ENCODE measurements at places on chromosomes 6 and 20.

- DNase-seq: peak; percentile 86
These were observed 179.3 kb upstream of the RUNX2 start for GRCh38 chr6:45148711-45149341.

- no peak for DNase-seq
These were observed 6.1 kb downstream of the CST5 start for GRCh38 chr20:23873370-23874015.

- peak; percentile 72 for DNase-seq
These were observed 68.6 kb downstream of the ARHGAP18 start for GRCh38 chr6:129641344-129641743.

DNA sequence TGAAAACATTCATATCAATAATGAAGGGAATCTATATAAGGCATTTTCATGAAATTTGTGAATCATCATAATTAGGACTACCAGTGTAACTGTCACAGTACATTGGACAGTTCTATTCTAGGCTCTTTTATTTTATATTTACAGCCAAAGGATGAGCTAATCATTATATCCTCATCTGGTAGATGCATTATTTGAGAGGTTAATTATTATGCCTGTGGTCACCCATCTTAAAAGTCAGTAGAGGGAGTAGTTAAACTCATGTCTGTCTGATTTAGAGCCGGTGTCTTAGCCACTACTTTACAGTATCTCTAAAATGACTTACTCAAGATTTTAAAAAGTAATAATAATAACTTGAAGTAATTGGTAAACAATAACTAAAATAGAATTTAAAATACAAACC is 899.3 kb upstream of the MAP3K7 start:
- DNase-seq: no peak

DNA sequence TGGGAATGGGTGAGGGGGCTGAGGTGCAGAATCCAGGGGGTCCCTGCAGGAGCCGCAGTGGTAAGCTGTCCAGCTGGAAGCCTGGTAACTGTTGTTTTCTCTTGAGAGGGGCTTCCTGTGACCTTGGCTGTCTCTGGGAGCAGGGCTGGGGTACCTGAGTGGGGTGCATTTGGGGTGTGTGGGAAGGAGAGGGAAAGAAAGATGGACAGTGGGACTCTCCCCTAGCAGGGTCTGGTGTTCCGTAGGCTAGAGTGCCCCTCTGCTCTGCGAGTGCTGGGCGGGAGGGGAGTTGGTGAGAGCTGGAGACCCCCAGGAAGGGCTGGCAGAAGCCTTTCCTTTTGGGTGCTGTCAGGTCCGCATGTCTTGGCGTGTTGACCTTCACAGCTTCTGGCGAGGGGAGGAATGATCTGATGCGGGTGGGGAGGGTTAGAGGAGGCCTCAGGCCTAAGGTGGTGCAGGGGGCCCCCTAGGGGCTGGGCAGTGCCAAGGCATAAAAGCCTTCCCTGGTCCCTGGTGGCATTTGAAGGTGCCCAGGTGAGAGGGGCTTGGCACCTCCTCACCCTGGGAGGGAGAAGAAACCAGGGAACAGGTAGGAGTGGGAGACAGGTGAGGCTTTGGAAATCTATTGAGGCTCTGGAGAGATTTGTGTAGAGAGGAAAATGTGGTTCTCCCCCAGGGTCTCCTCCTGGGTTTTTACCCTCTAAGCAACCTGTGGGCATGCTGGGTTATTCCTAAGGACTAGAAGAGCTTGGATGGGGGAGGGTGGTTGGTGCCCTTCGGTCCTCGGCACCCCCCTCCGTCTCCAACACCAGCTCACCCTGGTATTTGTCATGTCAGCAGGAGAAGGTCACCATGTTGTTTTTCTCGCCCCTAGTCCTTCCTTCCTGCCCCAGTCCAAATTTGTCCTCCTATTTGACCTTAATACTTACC is 3.3 kb downstream of the VEGFA start:
- DNase-seq: peak; percentile 60

DNA sequence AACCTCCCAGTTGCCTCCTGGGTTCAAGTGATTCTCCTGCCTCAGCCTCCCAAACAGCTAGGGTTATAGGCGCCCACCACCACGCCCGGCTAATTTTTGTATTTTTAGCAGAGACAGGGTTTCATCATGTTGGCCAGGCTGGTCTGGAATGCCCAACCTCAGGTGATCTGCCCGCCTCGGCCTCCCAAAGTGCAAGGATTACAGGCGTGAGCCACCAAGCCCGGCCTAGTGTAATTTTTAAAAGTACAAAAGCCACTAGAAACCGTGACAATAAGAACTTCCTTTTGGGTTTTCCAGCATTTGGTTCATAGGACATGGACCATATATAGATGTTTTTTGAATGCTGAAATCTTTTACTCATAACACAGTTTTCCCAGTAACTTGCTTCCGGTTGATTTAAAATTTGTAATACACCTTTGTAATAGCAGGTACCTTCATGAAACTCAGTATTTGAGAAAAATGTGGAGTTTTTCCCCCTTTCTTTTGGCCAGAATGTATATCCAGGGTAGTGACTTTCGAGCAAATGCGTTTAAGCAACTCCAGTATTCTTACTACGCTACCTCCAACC is 467 bp downstream of the PXT1 start:
- no peak for DNase-seq

DNA sequence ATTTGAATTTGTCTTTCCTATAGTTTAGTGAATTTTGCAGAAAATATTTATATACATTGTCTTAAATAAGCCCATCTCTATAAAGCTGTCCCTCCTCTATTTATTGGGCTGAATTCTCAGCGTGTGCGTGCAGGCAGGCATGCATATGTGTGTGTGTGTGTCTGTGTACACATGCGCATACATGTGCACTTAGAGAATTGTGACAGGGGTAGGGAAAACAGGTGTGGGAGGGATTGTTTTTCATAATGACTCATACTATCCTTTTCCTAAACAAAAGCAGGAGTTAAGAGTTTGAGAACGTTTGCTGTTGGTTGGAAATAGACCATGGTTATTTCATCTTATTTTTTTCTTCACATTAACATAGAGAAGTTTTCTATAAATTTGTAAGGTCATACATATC is 43.4 kb upstream of the FABP7 start:
- no peak for DNase-seq

- peak; percentile 83 for DNase-seq
These were observed 22.7 kb upstream of the PRDM1 start for GRCh38 chr6:106063448-106063850.

- DNase-seq: no peak
These were observed 75.5 kb upstream of the TNFAIP3 start for GRCh38 chr6:137791281-137792159.

GRCh38 chr6:11346516-11346915 is 114.0 kb upstream of the NEDD9 start:
- no peak for DNase-seq

- no peak for DNase-seq
These were observed 255.6 kb downstream of the ERMARD start for GRCh38 chr6:170006900-170007467.

DNA sequence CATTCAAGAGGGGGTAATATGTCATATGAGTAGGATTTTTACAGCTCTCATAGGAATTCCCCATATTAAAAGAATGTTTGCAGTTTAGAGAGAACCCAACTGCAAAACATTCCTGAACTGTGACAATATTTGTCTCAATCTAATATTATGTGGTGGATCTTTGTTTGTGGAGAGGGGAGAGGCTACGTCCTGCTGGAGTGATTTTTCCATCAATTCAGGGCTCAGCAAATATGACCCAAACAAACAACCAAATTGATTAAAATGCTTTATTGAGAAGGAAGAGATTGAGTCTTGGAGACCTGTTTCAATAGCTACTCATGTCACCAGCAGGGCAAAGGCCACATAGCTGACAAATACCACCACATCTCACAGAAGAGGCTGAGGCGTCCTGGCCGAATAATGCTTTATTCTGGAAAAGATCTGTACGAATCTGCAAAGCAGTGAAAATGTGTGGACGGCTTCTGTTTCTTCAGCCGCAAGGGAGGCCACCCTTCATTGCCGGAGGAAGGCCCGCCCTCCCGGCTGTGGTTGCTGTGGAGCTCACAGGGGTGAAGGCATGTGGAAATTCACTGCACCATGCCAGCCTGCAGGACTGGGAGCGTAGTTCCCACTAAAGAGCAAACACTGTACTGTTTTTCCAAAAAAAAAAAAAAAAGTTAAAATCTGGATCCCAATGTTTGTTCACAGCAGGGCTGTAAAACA is 89.7 kb upstream of the QKI start:
- DNase-seq: no peak

DNA sequence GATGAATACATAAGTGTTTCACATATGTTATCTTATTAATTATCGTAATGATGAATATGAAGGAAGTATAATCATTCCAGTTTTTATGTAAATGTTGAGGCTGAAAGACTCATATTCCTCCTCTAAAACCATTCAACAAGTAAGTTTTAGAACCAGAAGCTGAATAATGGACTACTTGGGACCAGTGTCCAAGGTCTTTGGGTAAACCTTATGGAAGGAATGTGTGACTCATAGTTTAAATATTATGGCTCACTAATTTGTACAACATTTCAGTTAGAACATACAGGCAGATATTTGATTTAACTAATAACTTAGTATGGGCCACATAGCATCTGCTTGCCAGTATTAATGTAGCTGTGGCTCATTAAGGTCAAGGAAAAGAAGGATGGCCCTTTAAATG is 209.6 kb downstream of the TFAP2B start:
- DNase-seq: peak; percentile 7

GRCh38 chr6:137416376-137417109 is 77.7 kb downstream of the OLIG3 start:
- DNase-seq: peak; percentile 93

GRCh38 chr6:157157258-157157657 is 166.1 kb downstream of the TMEM242 start:
- no peak for DNase-seq

GRCh38 chr20:35463455-35464300 is 8.3 kb downstream of the CEP250 start:
- DNase-seq: peak; percentile 80

GRCh38 chr6:43331891-43332290 is 23.3 kb upstream of the CRIP3 start:
- DNase-seq: no peak

GRCh38 chr20:58832457-58832856 is 18.2 kb downstream of the GNAS-AS1 start:
- DNase-seq: peak; percentile 27

DNA sequence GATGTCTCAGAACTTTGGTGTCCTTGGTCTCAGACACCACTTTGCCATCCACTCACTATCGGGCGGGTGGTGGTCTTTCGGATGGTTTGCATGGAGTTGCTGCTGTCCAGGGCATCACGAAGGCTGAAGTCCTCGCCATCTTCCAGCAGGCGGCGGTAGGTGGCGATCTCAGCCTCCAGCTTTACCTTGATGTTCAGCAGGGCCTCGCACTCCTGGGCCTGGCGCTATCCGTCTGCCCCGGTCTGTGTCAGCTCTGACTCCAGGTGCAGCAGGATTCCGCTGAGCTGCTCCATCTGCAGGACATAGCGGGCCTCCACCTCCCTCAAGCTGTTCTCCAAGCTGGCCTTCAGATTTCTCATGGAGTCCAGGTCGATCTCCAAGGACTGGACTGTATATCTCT is 36.0 kb downstream of the ZNF311 start:
- no peak for DNase-seq

- DNase-seq: no peak
These were observed 144.3 kb downstream of the CFAP61 start for GRCh38 chr20:20196610-20197009.

GRCh38 chr6:135229996-135230395 is 48.9 kb downstream of the MYB start:
- no peak for DNase-seq

- no peak for DNase-seq
These were observed 27.1 kb upstream of the MICB start for GRCh38 chr6:31470801-31471200.

DNA sequence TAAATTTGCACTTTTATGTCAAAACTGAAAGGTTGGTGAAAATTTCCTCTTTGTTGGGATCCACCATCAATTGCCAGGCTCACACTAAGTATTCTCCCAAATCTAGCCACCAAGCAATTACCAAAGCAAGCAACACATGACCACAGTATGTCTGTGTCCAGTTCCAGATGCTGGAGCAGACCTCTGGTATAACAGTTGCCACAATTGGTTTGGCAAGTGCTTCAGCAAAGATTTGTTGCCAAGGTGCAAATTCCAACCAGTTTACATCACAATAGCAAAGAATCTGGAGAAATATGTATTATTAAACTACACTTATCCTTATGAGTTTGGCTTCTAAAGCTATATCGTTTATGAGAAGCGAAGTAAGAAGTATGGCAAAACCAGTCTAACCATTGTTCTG is 6.4 kb downstream of the GTF2H5 start:
- peak; percentile 96 for DNase-seq

DNA sequence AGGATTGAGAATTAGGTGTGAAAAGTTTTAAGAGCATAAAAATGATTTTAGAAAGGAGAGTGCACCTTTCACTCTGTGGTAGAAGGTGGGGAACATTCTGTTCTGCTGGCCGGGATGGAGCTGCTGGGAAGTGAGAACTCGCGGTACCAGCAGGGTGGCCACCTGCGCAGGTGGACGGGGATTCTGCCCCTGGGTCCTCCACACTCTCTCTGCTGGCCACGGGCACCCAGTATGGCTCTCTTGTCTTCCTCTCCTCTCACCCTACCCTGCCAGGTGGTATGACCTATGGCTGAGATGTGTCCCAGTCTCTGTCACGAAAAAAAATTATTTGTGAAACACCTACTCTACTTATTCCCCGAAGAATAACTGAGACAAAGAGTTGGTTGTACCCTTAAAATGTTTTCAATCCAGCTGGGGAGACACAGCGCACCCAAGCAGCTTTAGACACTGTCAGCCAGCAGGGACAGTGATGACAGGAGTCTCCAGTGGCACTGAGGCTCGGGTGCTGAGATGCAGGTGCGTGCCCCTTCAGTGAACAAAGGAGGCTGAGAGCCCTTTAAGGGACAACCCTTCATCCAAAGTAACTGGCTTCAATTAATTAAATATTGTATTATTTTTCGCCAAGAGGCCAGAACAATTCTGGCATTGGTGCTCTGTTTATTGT is 195.4 kb downstream of the TBXT start:
- DNase-seq: no peak

GRCh38 chr6:111555036-111555435 is 50.6 kb downstream of the TRAF3IP2 start:
- DNase-seq: peak; percentile 76

- DNase-seq: no peak
These were observed 30.8 kb upstream of the MICB start for GRCh38 chr6:31467151-31467550.

GRCh38 chr20:62645613-62646012 is 3.3 kb downstream of the SLCO4A1 start:
- DNase-seq: no peak
